Kidney (tissue), 22 donors: ENCODE measurements at places on chromosomes 6 and 20. TPM values are rescaled to one million over a fixed set of nuclear protein-coding genes. Genes with fewer than 3 reads are reported as not detected.

- DNase-seq = no peak
These were observed 434.2 kb downstream of the BCKDHB start for GRCh38 chr6:80540700-80541099.

DNA sequence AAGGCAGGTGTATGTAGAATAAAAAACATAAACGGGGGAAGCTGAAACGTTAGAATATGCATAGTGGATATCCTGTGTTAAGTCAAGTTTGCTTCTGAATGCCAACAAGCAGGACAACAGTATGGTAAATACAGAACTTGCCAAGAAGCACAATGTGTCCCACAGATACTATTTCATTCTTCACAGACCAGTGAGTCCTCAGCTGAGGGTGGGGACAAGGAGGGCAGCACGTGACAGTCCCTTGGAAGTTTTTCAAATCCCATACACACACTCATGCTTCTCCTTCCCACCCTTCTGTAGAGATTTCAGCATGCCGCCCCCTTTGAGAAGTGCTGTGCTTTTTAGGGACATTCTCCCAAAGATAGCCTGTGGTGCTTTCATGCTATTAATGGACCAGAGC lies 268.5 kb upstream of the ECI2 start:
- DNase-seq = no peak

- DNase-seq = no peak
These were observed 1.5 kb downstream of the SALL4 start for GRCh38 chr20:51800872-51801121.

GRCh38 chr6:118810420-118811027 lies 83.4 kb upstream of the ASF1A start:
- no peak for DNase-seq

DNA sequence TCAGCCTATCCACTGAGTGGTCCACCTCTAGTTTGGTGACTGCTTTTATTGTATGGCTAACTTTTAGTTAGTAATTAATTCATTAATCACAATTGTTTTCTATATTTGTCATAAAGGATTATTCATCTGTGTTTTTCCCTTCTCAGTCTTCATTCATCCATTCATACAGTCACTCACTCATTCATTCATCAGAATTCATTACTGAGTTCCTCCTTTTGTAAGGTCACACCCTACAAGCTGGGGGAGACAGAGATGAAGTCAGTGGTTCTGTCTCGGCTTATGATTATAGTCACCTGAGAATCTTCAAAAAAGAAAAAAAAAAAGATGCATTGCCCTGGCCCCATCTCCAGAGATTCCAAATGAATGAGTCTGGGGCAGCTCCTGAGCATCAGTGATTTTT lies 257.1 kb downstream of the ADGB start:
- no peak for DNase-seq

- no peak for DNase-seq
These were observed 1.4 kb downstream of the GMPR start for GRCh38 chr6:16239798-16240123.

GTF3C6 gene
- total RNA-seq = 78.1 TPM

AKAP7 gene
- 12.0 TPM for total RNA-seq

TMEM170B gene
- 3.7 TPM for total RNA-seq

INSM1 gene
- not detected for total RNA-seq
